Karpas-422 (cell line): ENCODE measurements at places on chromosomes 3 and 15.

DNA sequence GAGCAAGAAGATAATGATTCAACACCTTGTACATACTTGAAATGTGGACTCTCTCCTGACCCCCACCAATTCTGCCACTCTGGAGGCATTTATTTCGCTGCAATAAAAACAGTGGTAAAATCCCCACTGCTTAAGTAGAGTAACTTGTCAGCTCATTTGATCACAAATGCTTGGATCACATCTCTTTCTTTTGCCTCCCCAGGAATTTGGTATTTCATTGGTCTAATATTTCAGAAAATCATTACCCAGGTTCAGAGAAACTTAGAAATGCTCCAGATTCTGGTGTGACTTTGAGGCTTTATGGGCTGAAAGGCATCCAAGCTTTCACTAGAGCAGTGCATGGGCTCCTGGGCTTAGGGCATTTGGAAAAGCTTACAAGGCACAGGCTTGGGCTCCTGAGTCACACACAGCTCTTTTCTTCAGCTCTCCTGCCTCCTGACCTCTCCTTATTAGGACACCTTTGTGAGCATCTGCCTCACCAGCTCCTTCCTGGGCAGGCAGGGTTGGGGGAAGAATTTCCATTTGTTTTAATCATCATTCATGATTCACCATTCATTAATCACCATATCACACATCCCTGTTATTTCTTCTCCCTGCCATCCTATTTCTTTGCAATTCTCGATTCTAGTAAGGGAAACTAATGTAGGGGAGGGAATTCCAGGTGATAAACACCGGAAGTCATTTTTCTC, 22.5 kb downstream of the CDCP1 start:
- no peak for DNase-seq

DNA sequence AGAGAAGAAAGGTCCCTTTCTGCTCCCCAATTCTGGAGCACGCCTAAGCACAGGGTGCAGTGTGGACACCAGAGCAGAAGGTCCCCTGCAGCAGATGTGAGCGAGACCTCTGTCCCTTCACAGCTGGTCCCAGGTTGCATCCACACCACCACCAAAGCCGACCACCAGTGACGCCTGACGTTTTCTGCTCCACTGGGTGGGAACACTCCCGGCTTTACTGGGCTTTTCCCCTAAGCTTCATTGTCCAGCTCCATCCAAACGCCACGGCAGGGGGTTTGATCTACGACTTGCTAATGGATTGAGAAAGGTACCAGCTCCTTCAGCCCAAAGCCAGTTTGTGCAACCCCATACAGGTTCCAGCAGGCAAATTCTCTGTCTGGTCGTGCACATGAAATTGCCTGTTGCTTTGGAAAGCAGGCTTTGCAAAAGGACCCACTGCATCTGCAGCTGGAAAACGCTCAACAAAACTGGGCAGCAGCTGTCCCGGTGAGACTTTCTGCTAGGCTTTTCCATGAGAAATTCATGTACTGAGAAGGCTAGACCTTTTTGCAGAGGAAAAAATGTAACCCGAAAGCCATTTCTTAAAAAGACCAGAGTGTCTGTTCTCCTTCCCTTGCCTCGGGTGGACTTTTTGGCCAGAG, 31.1 kb downstream of the ADAMTS17 start:
- DNase-seq: no peak

- DNase-seq: no peak
Measured at GRCh38 chr3:100269410-100270214, 8.8 kb downstream of the TBC1D23 start.

DNA sequence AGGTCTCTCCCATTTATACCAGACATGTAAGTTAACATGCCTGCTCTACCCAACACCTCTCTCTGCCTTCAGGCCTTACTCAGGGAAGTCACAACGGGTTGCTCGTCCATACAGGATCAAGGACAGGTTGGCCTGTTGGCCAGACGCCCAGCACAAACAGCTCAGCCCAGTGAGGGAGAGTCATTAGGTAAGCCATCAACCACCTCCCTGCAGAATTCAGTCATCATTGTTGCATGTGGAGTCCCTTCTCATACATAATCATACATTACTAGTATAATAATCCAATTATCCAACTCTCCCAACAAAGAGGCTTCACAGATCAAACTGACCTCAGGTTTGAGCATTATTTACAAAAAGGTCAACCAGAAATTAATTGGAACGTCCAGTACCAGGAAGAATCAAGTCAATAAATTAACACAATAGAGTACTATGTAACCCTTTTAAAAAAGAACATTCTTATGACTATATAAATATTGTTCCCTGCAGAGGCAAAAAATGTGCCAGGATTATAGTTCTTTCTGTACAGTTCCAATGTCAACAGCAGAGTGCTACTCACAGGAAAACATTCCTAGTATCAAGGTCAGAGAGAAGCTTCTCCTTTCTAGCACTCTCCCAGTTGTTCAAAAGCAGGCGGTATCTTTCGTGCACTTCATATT, 33.2 kb downstream of the HOMER2 start:
- DNase-seq: no peak

DNA sequence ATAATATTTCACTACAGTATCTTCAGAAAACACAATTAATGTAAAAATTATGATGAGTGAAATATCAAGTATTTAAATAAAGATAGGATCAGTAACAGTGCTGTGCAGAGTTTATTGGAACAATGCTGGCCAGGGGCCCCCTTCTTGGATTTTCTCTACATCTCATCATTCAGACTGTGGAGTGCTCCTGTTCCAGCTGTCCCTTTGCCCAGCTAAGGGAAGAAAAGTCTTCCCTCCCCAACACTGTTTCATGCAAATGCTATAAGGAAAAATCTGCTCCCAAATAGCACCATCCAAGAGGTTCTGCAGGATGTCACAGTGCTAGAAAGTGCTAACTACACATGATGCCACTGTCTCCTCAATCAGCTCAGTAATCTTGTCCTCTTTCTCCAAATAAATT, 64.5 kb downstream of the RPL39L start:
- no peak for DNase-seq

DNA sequence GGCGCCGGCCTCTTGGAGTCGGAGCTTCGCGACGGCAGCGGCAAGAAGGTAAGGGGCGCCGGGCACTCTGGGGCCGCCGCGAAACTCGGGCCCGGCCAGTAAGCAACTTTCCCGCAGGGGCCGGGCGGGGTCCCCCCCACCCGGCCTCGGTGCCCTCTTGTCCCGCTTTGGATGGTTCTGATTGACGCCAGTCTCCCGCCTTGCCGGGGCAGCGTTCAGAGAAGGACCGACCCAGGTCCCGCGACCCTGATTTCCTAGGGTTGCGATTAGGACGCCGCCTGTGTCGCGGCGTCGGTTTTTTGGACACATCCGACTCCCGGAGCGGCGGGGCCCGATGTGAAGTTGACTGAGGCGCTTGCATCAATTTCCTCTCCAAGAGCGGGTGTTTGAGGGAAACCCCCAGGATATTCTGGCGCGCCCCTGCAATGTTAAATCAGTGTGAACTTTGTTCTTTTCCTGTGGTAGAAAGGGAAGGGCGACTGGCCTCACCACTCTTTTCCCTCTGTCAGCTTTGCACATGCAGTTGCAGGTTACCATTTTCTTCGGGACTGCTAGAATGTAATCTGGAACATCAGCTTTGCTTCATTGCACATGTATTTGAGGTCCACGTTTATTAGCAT, 755 bp downstream of the PDE8A start:
- DNase-seq: no peak

- no peak for DNase-seq
Measured at GRCh38 chr15:35115155-35115725, 30.1 kb upstream of the NANOGP8 start.

DNA sequence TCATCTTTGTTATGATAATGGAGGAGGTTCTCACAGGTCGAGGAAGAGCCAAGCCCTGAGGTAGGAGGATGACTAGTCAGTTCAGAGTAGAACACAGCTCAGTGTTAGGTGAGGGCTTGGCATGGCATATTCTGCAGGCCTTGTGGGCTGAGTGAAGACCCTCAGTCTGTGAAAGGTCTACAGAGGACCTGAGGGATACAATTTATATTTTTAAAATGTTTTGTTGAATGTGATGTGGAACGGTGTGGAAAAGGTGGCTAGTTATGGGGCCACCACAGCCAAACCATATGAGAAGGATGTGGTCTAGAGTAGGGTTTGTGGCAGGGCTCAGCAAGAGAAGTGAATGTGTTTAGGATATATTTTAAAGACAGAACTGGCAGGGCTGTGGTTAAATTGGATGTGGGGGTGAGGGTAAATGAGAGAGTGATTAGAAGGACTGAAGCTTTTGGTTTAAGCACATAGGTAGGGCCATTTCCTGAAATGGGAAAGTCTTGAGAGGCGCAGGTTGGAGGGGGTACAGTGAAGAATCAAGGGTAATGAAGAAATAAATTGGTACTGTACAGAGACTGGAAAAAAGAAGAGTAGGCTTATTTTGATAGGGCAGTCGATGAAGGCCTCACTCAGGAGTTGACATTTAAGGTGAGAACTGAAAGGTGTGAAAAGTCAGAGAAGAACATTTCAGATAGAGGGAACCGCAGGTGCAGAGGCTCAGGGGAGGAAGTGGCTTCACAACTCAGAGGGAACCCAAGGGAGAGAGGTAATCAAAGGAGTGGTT, 60.5 kb downstream of the SPTSSB start:
- no peak for DNase-seq

GRCh38 chr3:68402235-68402918, 530.0 kb downstream of the TAFA4 start:
- no peak for DNase-seq

- DNase-seq: no peak
Measured at GRCh38 chr3:35723480-35724097, 84.3 kb downstream of the ARPP21 start.

DNA sequence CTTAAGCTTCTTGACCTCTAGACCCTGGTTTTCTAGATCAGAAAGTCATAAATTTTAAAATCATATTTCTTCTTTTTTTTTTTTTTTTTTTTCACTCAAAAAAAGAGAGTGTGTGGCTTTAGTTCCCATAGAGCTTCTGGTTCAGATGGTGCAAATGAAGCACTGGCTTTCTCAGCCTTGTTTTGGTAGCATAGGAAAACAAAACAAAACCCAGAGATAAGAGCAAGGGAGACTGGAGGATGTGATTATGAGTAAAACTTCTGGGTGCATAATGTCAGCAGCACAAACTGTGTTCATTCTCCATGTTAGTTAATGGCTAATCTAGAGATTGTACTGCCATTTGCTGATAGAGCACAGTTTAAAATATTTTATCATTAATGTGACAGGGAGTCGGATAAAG, 55.4 kb downstream of the RARB start:
- DNase-seq: no peak

- peak; percentile 70 for DNase-seq
Measured at GRCh38 chr15:64355348-64355943, 527 bp downstream of the CSNK1G1 start.

GRCh38 chr15:35305031-35305550, 220.0 kb upstream of the NANOGP8 start:
- DNase-seq: no peak
